ENCODE measurements at places on chromosomes 3 and 15.

DNA sequence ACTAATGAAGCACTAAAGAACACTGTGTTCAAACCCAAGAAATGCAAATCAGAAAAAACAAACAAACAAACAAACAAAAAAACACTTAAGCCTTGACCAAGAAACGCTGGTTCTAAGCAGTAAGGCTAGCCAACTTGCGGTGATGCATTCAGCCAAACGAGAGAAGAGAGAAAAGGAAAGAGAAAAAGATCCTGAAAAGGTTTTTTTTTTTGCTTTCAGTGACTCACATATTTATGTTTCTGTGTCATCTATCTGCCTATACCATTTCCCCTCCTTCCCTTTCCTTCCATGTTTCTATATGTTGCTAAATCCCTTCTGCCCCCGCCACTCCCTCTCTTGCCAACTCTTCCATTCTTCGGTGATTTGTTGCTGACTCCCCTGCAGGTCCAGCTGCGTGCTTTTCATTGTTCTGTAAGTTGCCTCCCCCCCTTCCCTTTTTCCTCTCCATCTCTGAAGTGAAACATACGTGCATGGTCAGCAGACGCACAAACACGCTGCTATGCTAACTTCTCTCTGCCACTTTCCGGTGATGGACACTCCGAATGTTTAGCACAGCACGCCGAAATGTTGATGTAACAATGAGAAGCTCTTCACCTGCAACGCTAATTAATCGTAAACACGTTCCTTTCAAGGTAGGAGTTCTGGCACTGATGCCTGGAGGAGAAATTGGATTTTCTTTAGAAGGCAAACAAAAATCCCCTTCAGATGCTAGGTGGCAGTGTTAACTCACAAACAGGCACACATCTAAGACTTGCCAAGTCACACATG, 154.4 kb downstream of the TUSC7 start:
- DNase-seq: no peak

DNA sequence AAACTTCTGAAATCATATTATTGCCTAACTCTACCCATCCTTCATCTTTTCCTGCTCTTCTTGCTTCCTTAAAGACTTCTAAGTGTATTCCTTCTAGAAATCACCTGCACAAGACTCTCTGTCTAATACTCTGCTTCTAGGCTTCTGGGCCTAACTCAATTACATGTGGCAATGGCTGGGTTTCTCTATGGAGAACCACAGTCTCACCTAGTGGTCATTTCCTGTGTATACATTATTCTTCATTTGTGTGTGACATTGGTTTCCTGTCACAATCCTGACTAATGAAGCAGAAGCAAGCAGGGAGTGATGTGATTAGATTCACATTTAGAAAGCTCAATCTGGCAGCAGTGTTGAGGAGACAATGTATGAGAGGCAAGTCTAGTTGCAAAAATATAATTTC, 16.9 kb upstream of the CLDN1 start:
- DNase-seq: no peak

DNA sequence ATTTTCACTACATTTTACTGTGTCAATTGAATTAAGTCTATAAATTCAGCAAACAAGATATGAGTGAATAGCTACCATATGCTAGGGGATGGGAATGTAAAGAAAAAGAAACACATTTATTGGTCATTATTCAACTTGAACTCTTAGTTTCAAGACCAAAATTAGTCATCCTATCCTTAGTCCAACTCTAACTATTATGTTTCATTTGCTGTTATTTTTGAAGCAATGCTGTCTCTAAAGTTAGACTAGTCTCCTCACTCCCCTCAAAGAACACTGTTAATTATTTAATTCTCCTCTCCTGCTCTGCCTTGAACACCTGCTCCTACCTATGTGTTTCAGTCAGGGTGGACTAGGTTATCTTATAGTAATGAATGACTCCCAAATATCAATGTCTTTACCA, 920.9 kb downstream of the TUSC7 start:
- DNase-seq: no peak

DNA sequence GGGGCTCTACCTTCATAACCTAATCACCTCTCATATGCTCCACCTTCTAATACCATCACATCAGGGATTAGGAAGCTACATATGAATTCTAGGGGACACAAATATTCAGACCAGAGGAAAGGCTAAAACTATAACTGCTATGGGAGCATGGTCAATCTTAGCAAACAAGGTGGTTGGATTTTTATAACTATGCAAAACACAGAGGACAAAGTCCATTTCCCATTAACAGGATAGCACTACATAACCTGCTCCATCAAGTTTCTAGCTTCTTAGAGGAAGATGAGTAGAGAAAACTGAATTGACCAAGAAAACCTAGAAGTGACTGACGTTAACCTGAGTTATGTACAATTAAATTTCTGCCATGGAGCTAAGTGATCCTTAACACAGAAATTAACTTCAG, 398.6 kb downstream of the TBL1XR1 start:
- DNase-seq: no peak

GRCh38 chr15:100158356-100158755, 183.4 kb downstream of the ADAMTS17 start:
- DNase-seq: no peak

GRCh38 chr3:76365275-76365674, 579.9 kb upstream of the ZNF717 start:
- no peak for DNase-seq

GRCh38 chr3:15723624-15723884, 74.2 kb downstream of the ANKRD28 start:
- no peak for DNase-seq

- no peak for DNase-seq
These were observed 33.9 kb downstream of the PLD1 start for GRCh38 chr3:171776411-171776810.

DNA sequence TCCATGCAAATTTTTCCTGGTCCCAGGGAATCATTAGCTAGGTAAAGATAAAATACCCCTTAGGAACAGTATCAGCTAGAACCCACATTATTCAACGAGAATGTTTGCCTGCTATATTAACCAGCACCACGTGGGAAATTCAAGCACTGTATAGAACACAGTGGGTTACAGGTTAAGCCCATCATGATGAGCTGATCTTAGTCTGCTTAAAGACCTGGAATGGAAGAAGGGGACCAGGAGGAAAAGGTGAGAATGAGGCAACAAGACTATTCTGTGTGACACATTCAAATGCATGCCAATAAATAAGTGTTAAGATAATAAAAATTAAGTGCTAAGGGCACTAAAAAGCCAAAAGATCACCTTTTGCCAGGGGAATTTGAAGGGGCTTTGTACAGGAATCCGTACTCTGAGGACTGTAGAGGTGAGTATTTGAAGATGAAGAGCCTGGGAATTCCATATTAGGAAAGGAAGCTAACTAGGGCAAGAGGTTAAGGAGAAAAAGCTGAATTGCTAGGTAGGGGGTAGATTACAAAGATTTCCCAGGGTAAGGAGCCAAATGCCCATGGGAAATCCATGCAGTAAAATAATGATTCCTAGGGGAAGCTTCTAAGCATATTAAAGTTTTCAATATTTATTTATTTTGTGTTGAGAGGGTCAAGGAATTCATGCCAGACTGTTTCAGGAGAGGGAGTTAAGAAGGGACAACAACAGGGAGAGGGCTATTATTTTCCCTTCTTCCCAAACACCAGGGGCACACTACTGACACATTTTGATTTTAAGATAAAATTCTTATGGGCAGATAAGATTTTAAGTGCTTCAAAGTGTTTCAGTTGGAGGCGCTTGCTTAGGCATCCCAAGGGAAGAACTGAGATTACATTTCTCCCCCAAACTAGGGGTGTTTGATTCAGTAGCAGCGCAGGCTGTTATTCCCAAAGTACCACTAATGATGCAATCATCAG, 2.3 kb upstream of the MED12L start:
- no peak for DNase-seq

- no peak for DNase-seq
These were observed 393.3 kb upstream of the CBLB start for GRCh38 chr3:106261915-106262683.

DNA sequence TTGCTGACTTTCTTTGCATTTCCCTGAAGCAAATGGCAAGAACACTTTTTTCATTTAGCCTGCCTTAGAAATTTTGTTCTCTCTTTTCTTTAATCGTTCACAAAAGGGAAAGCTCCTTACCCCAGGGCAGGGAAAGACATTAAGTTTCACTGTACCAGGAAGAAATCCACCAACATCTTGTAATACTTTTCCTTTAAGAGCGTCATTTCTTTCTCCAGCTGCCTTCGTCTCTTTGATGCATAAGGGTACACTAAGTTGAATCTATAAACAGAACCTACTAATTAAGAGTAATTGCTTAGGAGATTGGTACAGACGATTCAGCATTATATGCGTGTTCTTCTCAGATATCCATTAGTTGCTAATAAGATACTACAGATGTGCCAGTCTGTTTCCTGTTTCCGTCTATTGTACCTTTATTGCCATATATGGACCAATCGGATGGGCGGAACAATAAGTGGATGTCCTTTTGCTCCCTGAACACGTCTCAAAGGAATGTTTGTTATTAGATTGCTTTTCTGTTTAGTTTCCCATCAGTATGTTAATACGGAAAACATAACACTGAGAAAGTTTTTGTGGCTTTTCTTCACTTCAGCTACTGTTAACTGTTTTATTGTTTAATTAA, 276.7 kb upstream of the RARB start:
- DNase-seq: no peak

- no peak for DNase-seq
These were observed at the start of gene BCHE for GRCh38 chr3:165837058-165837525. TSS of gene BCHE (minus strand) at chr3:165837423. CDS start at chr3:165831033, 6,390 bp downstream.

DNA sequence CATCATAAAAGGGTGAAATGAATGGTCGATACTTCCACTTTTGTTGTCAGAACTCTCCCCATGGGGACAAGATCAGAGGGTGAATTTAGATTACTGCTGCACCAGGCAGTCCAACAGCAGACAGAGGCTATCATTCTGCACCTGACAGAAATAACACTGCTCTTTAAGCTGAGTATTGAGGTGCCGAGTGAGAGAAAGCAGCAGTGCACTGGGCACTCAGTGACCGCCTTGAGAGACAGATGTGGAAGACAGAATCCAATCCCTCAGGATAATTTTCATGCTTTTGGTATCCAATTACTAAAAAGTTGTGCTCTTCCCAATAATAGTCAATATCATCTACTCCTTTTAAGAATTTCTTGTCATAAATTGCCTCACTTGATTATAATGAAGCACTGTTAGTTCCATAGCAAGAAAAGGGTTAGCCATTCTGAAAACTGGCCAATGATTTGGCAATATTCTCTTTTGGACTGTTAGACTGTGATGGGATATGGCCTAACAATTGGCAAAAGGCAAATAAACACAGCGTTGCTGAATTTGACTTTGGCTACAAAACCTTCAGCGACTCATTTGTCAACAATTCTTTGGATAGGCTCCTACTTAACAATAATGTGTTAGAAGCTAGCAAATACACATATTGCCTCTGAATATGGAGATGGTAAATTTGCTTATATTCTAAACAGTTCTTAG, 5.5 kb downstream of the FGF7 start:
- DNase-seq: no peak

DNA sequence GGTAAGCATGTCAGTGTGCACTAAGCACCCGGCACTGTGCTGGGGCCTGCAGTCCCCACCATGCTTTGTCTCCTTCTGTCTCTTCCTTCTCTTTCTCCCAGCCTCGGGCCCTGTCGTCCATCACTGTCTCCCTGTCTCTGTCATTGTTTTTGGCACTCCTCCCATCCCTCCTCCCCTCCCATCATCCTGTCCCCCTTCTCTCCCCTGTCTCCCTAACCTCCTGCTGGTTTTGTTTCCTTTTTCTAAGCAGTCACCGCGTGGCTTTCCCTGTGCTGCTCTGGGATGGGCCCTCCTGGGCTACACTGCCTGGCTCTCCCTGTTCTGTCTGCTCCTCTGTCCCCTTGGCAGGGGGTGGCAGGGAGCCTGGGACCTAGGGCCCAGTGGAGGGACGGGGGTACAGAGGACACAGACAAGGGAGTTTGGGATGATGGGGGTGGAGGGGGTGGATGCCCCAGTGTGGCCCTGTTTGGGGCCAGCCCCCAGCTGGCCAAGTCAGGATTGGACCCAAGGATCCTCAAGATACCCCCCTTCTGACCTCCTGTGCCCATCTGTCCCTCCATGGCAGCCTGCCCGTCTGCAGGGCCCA, 5.7 kb downstream of the CHST13 start:
- DNase-seq: no peak

DNA sequence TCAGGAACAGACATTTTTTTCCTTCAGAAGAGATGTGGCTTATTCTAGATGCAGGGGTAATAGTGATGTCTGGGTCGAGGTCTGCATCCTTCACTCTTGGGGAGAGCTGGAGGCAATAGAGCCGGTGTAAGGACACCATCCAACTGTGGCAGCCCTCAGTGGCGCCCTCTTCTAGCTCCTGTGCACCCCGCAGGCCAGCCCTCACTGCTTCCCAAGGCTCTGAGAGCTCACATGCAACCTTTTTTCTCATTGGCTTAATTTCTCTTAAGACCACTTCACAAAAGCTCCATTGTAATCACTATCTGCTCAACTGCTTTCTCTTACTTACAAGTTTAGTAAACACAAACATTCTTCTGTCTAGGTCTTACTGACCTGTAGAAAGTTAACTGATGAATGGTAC, 3.9 kb upstream of the VPS8 start:
- DNase-seq: no peak

GRCh38 chr15:25437777-25438600, 835 bp downstream of the UBE3A start:
- peak; percentile 7 for DNase-seq

DNA sequence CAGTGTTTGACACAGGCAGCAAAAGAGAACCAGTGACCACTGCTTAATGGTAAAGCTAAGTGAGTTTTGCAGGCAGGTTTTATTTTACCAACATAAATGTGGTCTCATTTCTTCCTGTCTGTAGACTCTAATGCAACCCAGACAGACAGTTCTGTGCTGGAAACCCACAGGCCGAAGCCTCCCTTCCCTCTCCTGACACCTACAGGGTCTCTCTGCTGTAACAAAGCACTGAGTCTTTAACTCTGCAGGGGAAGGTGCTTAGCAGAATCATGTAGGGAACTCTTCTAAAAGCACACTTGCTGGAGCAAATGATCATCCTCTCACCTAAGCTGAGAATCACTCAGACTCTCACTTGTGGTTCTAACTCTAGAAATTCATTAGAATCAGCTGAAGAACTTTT, 200.3 kb downstream of the KBTBD8 start:
- no peak for DNase-seq

GRCh38 chr15:96285305-96285704, 45.2 kb upstream of the NR2F2 start:
- no peak for DNase-seq

GRCh38 chr3:188326111-188326510, 172.2 kb downstream of the LPP start:
- DNase-seq: no peak

DNA sequence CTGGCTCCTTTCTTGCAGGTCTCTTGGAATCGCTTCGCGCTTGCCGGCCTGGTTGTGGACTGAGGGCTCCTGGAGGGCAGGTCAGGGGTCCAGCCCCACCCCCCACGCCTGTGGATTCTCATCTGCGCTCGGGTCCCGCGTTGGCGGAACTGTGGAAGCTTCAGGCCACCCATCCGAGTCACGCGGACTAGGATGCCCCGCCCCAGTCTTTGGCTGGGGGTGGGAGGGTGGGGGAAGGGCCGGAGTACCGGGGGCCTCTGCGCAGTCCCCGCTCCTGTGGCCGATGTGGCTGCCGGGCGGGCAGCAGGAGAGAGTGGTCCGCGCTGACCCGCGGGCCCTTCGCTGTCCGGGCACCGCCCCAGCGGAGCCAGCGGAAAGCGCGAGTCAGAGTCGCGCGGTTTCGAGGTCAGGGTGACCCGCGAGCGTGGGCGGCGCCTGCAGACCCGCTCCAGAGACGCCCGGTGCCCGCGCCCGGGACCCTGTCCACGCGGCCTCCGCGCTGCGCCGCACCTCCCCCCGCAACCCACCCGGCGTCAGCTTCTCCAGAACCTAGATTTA, 114.2 kb downstream of the KLF13 start:
- no peak for DNase-seq

- no peak for DNase-seq
These were observed 297.8 kb downstream of the EPHA3 start for GRCh38 chr3:89405176-89405575.

- no peak for DNase-seq
These were observed 155.0 kb upstream of the BHLHE40 start for GRCh38 chr3:4823986-4824925.

Data from stimulated activated CD8-positive, alpha-beta memory T cell treated with anti-CD3 and anti-CD28 coated beads, Interleukin-4, amount 100 ng/mL, for 1 hour (primary cell).